ENCODE measurements at places on chromosomes 1 and 21.

GRCh38 chr1:214989341-214989740, 93.2 kb upstream of the KCNK2 start:
- ATAC-seq, result no peak

GRCh38 chr1:9261496-9261895, 26.9 kb downstream of the H6PD start:
- ATAC-seq, result no peak

DNA sequence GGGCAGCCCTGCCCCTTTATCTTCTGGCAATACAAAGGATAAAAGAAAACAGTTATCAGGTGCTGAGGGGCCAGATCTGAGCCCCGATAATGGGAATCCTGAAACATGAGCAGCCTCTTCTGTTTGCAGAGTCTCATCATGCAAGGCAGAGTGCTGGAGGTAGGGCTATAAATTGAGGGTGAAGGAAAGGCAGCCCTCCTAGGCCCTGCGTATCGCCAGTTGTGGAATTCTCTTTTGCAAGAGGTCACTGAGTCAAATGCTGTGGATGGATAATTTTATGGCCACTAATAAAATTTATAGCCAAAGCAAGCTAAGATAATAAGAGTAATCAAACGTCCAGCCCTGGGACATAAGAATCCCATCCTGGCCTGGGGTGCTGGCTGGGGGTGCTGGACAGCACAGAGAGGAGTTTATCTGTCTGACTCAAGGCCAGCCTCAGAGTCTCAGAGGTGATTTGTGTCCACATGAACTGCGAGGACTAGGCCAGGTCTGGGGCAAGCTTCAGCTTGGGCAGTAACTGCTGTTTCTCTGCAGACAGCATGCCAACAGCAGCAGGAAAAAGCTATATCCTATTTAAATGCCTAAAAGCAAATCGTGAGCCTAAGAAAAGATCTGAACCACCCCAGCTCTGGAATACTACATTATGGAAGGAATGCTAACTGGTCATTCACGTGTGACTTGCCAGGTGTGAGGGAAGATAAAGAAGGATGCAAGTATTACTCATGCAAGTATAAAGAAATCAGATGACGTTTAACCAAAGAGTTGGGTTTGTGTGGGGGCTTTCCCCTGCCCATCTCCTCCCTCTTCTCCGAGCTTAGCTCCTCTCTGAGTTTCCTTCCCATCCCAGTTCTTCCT, 254.8 kb downstream of the KIF26B start:
- no peak for ATAC-seq

GRCh38 chr21:44773291-44773932, 28.2 kb downstream of the UBE2G2 start:
- no peak for ATAC-seq

DNA sequence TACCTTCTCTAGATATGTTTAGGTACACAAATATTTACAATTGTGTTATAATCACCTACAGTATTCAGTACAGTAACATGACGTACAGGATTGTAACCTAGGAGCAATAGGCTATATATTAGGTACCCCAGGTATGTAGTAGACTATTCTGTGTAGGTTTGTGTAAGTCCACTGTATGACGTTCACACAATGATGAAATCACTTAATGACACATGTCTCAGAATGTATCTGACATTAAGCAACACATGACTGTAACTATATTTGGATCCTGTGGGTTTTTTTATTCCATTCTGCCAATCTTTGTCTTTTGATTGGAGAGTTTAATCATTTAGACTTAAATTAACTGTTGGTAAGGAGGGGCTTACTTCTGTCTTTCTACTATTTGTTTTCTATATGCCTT, 52.1 kb downstream of the STYXL2 start:
- no peak for ATAC-seq

DNA sequence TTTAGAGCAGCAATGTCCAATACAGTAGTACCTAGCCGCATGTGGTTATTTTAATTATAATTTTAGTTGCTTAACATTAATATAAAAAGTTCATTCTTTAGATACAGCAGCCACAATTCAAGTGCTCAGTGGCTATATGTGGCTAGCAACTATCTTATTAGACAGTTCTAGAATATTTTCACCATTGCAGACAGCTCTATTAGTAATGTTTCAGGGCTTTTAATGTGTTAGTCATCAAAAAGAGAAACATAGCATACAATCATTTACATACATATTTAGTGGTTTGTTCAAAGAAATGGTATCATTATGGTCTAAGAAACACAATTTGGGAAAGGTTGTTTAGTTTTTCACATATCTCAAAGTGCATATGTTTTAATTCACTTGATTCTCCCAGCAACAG, 66.6 kb upstream of the DYNLT5 start:
- no peak for ATAC-seq

- ATAC-seq, result no peak
Observed at GRCh38 chr1:29511436-29511835, 275.1 kb downstream of the PTPRU start.

DNA sequence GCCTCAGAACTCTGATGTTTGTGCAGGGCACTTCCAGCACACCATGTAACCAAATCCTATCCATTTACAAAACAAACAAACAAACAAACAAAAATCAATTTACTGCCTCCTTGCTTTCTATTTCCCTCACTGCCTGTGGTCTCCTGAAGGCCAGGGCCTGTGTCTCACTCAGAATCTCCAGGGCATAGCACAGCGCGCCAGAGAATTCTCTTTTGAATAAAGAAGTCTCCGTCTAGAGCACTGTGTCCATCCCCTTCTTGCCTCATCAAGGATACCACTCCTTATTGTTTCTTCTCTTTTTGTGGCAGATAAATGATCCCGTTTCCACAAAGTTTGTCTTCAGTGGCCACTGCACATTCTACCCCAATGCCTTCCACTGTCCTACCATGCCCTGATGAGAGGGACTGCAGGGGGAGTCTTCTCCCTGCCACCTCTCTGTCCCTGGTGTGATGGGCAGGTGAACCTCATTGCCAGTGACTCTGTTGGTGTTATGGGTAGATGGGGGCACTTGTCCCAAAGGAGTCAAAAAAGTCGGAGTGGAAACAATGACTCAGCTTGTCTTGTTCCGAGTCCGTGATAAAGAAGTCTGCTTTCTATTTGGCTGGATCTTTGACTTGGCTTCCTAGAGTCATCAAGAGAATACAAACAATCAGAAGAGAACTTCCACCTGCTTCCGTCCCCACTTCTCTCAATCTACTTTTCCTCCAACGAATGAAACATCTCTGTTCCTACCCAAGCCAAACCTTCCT, 30.0 kb downstream of the XCL2 start:
- no peak for ATAC-seq

DNA sequence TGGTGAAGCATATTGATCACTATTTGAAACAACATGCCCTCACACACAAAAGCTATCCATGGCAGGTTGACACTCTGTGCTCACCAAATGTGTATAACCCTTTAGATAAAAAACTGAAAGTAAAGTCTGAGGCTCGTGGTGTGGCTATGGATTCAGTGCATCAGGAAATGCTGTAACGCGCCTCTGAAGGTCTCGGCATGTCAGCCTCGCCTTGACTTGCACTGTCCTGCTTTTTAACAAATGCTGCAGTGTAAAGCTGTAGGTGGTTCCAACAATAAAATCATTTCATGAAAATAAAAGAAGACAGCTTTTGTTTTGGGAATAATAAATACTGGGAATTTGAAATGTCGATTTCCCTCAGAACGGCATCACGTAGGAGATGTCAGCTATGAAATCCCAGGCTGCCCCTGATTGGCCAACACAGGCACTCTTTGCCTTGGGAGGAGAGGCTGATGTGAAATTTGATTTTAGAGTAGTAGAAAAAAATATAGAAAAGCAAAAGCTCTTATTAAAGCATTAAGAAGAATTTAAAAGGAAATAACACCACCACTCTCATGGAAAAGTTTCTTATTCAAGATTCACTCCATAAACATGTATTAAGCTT, 168.2 kb downstream of the DSCAM start:
- ATAC-seq, result no peak

GRCh38 chr1:154791292-154792166, 78.6 kb downstream of the KCNN3 start:
- peak; percentile 91 for ATAC-seq

DNA sequence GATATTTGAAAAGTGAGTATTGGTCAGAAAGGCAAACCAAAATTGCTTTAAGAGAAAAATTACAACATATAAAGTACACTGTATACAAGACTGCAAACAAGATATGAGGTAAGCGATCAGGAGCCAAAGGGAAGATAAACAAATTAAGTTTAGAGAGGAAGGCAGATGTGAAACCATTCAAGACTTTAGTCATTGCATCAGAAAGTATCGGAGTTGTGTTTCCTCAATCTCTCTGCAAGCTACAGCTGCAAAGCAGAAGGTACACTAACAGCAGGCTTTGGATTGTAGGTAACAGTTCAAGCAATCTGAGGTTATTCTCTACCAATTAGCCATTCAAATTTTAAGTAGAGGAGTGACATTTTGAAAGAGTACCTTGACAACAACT, 21.3 kb upstream of the TLCD4 start:
- no peak for ATAC-seq

DNA sequence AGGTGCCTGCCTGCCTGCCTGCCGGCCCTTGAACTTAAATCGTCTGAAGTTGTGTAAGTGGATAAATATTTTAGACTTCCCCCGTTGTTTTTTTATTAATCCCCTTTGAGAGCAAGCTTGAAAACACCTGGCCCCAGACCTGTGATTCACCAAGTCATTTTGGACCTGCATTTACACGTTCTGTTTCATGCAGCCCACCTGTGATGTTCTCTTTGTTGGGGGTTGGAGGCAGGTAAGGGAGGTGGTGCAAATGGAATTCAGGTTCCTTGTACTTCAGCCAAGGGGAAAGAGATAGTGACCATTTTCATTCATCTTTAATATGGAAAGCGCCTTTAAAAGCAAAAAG, 1.2 kb downstream of the SLC37A1 start:
- no peak for ATAC-seq

DNA sequence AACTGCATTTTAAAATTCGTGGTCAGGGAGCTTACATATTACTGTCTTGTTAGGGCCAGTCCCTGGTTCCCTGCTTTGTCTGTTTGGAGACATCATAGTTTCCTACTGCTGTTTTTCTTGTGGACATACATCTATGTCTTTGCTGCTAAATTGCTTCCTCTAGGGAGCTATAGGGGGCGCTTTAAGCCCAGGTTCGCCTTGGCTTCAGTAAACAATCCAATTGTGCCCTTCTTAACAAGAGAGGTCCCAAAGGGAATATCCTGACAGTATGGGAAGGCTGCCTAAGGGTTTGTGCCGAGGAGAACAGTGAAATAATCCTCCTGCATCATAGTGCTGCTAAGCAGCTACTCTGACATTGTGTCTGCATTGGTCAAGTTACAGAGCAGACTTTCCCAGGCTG, 112.5 kb downstream of the USH2A start:
- no peak for ATAC-seq

- no peak for ATAC-seq
Observed at GRCh38 chr1:89995598-89996449, 914 bp downstream of the ZNF326 start.

DNA sequence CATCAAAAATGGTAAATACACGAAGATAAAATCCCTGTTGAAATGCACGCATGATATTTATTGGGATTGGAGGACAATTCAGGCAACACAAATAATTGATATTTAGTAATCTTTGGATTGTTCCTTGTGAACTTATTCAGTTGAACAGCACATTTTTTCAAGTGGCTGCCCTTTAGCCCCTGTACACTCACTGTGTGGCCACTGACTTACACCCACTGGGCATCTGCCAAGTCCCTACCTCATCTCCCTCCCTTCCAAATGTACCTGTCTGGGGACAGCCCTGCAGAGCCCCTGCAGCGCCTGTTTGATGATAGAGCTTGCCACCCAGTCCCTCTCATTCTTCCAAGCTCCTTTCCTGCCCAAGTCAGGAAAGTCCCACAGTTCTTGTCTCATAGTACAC, 154.3 kb downstream of the GLUL start:
- ATAC-seq, result no peak

DNA sequence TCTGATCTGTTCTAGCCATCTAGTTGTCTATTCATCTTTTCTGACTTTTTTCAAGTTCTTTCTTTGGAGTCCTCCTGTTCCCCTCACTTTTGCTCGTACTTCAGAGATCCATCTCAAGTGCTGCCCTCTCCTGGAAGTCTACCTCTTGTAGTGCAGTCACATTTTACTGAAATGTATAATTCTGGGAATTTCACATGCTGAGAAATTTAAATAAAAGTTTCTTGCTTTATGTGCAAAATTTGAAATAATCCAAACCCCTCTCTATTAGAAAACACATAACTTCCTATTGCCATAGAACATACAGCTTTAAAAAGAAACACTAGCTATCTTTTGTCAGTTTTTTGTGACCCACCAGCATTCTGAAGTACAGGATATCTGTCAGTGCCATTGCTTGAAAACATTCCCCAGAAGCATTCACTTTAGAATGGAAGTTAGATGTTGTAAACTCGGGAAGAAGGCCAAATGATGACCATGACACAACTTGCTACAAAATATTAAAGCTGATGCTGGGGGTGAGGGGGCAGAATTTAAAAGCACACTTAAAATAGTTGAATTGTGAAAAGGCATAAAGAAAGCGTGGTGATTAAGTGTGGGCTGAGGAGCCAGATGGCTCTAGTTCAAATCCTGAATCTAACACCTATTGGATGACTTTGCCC, 22.0 kb downstream of the RLF start:
- no peak for ATAC-seq

- no peak for ATAC-seq
Observed at GRCh38 chr1:59422921-59423575, 126.2 kb downstream of the FGGY start.

GRCh38 chr1:81004011-81004410, 796.7 kb upstream of the ADGRL2 start:
- ATAC-seq, result no peak

GRCh38 chr1:97680470-97680869, 240.4 kb downstream of the DPYD start:
- ATAC-seq, result no peak

DNA sequence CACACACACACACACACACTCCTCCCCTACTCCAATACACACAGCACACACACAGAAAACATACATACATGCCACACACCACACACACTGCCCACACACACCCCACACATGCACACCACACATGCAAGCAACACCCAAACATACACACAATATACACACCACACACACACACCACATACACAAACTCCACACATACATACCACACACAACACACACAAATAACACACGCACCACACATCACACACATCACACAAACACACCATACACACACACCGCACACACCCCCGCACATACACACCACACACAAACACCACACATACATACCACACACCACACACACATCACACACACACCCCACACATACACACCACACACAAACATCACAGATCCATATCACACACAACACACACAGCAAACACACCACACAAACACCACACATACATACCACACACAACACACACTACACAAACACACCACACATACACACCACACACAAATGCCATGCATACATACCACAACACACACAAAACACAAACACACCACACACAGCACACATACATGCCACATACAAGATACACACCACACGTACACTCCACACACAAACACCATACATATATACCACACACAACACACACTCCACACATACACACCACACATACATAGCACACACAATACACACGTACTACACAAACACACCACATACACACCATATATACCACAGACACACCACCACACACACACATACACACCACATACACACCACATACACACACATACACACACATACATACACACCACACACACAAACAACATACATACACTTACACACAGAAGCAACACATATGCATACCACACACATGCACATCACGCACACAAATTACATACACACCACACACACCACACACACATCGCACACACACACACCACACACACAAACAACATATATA, 932 bp upstream of the RAB7B start:
- ATAC-seq, result no peak

Data from activated CD4-positive, CD25-positive, alpha-beta regulatory T cell treated with anti-CD3 and anti-CD28 coated beads, Interleukin-2, amount 50 U/mL, for 24 hours (primary cell).